Temporal lobe (tissue), 4 donors: ENCODE measurements at places on chromosomes 4 and X. TPM values are rescaled to one million over a fixed set of nuclear protein-coding genes. Genes with fewer than 3 reads are reported as not detected.

The PPP1R3F gene
- 9.6 TPM for total RNA-seq

The H2AZ1 gene
- total RNA-seq, result 78.9 TPM

The FMR1NB gene
- not detected for total RNA-seq

The PSAPL1 gene
- total RNA-seq, result under 0.01 TPM

The NPY1R gene
- total RNA-seq, result 129 TPM

The GYPB gene
- not detected for total RNA-seq

The NHSL2 gene
- 1.7 TPM for total RNA-seq

The GDI1 gene
- 284 TPM for total RNA-seq

The CASK gene
- 89.0 TPM for total RNA-seq

The HAND2 gene
- not detected for total RNA-seq

The FRG2 gene
- total RNA-seq, result not detected
